ENCODE measurements at places on chromosomes 5 and 9. TPM values are rescaled to one million over a fixed set of nuclear protein-coding genes. Genes with fewer than 3 reads are reported as not detected.

STKLD1 gene
- 0.71 TPM for total RNA-seq

PCDHGA6 gene
- 0.08 TPM for total RNA-seq

PKD2L2 gene
- not detected for total RNA-seq

NTRK2 gene
- 0.05 TPM for total RNA-seq

HEMGN gene
- 1.6 TPM for total RNA-seq

RPP25L gene
- 26.4 TPM for total RNA-seq

GLRA1 gene
- total RNA-seq, result not detected

COL15A1 gene
- total RNA-seq, result 0.37 TPM

SLC25A2 gene
- 0.39 TPM for total RNA-seq

FAM221B gene
- not detected for total RNA-seq

DNA sequence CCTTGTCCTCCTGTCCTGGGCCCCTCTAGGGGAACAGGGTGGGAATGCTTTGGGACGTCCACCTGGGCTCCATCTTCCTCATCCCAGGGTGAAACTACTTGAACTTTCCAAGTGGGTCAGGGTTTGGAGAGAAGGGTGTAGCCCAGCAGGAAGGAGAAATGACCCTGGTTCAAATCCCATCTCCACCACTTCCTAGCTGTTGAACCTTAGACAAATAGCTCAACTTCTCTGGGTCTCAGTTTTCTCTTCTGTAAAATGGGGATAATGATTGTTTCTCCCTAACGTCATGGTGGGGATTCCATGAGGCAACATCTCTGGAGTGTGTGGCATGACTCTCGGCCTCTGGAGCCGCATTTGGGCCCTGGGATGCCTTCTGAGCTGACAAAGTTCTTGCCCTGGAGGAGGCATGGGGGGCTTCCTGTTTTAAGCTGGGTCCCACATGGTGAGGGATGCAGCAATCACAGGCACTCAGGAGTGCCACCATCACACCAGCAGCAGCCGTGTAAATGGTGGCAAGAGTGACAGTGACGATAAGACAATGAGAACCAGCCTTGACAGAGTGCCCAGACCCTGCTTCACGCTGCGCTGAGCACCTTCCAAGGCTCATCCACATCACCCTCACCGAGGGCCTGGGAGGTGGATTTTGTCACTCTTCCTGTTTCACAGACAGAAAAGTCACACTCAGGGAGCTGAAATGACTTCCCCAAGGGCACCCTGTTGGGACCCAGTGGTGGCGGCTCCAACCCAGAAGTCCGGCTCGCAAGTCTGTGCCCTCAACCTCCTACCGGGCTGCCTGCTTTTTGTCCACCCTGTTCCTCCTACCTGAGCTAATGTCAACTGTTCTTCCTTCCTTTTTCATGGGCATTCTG lies 69.5 kb upstream of the IER5L start:
- H3K4me3 ChIP-seq, result no peak overlapping the region
- peaks cover 4% of the 10 kb centered on the region for H3K27me3 ChIP-seq
- peaks cover 5% of the 10 kb centered on the region for H3K4me1 ChIP-seq
- H3K27ac ChIP-seq, result no peak overlapping the region
- DNase-seq, result no peak

DNA sequence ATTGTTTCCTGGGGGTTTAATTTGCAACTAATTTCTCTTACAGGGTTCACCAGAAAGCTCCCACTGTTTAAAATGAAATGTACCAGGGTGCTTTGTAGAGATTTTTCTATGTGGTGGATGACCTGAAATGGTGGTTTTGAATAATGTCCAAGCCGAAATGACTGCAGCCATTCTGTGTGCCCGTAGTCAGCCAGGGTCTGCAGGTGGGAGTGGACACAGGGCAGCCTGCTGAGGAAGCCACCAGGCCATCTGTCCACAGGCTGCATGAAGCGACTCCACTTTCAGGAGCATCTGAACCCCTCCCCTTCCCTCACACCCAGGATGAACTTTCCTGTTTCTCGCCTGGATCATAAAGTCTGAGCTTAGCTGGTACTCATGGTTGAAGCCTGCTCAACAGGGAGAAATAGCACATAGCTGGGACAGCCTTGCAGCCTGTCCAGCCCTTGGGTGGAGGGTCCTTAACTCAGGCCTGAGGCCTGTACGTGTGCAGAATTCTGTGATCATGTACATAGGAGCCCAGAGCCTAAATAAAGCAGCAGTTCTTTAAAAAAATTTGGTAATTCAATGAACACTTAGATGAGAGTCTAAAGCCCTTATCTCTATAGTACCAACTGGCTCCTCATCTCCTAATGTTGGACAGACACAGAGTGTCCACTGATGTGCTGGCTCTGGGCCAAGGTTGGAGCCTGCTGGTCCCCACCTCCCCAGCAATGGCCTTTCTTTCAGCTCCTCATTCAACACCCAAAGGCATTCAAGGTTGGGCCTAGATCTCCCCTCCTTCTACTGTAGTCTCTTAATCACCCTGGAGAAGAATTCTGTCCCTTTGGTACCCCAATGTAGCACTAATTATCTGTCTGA lies 72.8 kb downstream of the SHB start:
- H3K27ac ChIP-seq, result no peak overlapping the region
- H3K4me1 ChIP-seq, result peaks cover 46% of the 10 kb centered on the region
- no peak overlapping the region for H3K4me3 ChIP-seq
- no peaks in the 10 kb centered on the region for H3K27me3 ChIP-seq

DNA sequence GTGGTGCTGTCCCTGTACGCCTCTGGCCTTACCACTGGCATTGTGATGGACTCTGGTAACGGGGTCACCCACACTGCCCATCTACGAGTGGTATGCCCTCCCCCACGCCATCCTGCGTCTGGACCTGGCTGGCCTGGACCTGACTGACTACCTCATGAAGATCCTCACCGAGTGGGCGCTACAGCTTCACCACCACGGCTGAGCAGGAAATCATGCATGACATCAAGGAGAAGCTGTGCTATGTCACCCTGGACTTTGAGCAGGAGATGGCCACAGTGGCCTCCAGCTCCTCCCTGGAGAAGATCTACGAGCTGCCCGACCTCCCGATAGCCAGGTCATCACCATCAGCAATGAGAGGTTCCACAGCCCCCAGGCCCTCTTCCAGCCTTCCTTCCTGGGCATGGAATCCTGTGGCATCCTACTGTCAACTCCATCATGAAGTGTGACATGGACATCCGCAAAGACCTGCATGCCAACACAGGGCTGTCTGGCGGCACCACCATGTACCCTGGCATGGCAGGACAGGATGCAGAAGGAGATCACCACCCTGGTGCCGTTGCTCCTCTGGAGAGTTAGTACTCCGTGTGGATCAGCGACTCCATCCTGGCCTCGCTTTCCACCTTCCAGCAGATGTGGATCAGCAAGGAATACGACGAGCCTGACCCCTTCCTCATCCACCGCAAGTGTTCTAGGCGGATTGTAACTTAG lies 434.2 kb upstream of the RGMB start:
- no peak overlapping the region for H3K27ac ChIP-seq
- no peaks in the 10 kb centered on the region for H3K4me1 ChIP-seq
- H3K27me3 ChIP-seq, result no peaks in the 10 kb centered on the region
- H3K36me3 ChIP-seq, result no peaks in the 10 kb centered on the region
- no peak for DNase-seq

DNA sequence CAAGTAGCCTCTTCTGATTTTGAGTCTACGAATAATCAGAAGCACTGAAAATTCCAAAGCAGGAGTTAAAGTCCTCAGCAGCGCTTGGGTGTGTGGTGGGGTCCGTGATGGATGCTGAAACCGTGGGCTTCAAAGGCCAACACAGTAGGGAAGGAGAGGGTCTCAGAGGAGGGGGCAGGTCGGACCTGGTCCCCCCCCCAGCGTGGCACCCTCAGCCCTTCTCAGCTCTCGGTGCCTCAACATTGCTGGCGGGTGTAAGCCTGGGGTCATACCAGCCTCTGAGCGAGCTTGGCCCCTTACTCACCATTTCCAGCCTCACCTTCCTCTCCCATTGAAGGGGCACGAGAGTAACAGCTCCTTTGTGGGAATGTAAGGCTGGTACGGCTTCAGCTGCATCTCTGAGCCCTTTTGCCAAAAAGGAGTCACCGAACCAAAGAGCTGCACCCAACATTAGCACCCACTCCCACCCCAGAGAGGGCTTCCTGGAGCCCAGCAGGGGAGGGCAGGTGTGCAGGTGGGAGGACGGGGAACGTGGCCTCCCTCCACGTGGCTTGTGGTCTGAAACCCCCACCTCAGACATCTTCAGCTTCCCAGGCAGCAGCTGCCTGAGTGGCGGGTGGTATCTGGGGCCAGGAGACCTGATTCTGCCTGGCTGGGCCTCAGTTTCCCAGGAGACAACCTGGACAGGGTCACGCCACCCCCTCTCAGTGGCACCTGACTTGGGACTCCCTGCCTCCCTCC lies 6.7 kb upstream of the LCN1 start:
- no peaks in the 10 kb centered on the region for H3K36me3 ChIP-seq
- H3K4me3 ChIP-seq, result no peak overlapping the region
- H3K27ac ChIP-seq, result no peak overlapping the region
- peaks cover 23% of the 10 kb centered on the region for H3K27me3 ChIP-seq
- DNase-seq, result no peak

DNA sequence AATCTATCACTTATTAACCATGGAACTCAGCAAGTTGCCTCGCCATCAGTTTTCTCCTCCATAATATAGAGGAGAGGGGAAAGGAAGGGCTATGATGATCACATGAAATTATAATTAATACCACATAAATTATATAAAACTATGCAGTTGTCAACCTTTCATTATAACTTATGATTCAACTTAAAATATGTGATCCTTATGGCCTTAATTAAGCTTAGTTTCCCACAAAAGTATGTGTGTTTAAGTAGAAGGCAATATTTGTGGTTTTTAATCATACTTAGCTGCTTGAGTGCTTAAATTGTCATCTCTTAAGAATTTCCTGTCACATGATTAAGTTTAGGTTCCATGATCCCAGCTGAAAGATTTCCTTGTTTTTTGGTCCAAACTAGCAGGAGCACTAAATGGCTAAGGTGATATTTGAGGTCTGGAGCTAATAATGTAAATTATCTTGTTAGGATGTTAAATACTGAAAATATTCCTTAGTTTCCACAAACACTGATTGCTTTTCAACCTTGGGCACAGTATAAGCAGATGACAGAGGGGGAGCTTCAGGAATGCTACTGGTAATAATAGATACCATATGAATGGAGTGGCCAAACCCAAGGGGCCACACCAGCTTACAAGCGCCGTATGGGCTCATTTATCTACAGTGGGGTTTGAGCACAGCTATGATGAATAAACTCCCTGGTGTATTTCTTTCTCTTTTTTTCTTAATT lies 26.4 kb upstream of the F2R start:
- peaks cover 52% of the 10 kb centered on the region for H3K36me3 ChIP-seq
- no peak overlapping the region for H3K4me3 ChIP-seq
- DNase-seq, result no peak
- no peak overlapping the region for H3K27ac ChIP-seq
- no peaks in the 10 kb centered on the region for H3K27me3 ChIP-seq

- DNase-seq, result no peak
- H3K27ac ChIP-seq, result no peak overlapping the region
- no peaks in the 10 kb centered on the region for H3K36me3 ChIP-seq
- peaks cover 14% of the 10 kb centered on the region for H3K27me3 ChIP-seq
- peaks cover 12% of the 10 kb centered on the region for H3K4me1 ChIP-seq
- H3K4me3 ChIP-seq, result no peak overlapping the region
Observed at GRCh38 chr9:110214586-110215355, 6.8 kb upstream of the C9orf152 start.

GRCh38 chr5:179906795-179907555 lies 722 bp downstream of the TBC1D9B start:
- peaks cover 20% of the 10 kb centered on the region for H3K36me3 ChIP-seq
- H3K27me3 ChIP-seq, result no peaks in the 10 kb centered on the region
- peaks cover 17% of the 10 kb centered on the region for H3K4me1 ChIP-seq

DNA sequence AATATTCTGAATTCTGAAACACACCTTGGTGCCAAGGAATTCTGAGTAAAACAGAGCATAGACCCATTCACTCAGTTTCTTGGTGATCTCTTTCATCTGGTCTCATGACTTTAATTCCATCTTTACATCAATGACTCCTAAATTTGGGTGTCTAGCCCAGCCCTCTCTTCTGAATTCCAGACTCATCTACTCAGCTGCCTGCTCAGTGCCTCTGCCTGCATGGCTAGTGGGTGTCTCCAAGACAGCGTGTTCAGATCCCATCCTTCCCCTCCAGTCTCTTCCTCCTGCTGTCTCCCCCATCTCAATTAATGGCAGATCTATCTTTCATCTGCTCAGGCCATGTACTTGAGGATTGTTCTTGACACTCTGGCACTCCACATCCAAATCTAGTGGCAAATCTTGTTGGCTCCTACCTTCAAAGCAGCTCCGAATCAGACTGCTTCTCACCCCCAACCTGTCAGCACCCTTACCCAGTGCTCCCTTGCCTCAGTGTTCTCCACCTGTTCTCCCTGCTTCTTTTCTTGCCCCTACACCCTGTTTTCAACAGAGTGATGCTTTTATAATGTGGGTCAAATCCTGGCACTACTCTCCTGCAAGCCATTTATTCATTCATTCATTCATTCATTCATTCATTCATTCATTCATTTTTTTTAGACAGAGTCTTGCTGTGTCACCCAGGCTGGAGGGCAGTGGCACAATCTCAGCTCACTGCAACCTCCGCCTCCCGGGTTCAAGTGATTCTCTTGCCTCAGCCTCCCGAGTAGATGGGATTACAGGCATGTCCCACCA lies 5.3 kb downstream of the CAVIN4 start:
- no peak for DNase-seq
- H3K27ac ChIP-seq, result no peak overlapping the region
- no peaks in the 10 kb centered on the region for H3K27me3 ChIP-seq
- H3K36me3 ChIP-seq, result no peaks in the 10 kb centered on the region
- H3K4me3 ChIP-seq, result no peak overlapping the region

GRCh38 chr9:35690614-35691333 lies 1.0 kb upstream of the TPM2 start:
- no peaks in the 10 kb centered on the region for H3K27me3 ChIP-seq
- H3K27ac ChIP-seq, result peak overlapping the region; percentile 67

- H3K4me1 ChIP-seq, result no peaks in the 10 kb centered on the region
- H3K27me3 ChIP-seq, result no peaks in the 10 kb centered on the region
- H3K27ac ChIP-seq, result no peak overlapping the region
Observed at GRCh38 chr5:5584751-5585150, 162.3 kb downstream of the ICE1 start.

DNA sequence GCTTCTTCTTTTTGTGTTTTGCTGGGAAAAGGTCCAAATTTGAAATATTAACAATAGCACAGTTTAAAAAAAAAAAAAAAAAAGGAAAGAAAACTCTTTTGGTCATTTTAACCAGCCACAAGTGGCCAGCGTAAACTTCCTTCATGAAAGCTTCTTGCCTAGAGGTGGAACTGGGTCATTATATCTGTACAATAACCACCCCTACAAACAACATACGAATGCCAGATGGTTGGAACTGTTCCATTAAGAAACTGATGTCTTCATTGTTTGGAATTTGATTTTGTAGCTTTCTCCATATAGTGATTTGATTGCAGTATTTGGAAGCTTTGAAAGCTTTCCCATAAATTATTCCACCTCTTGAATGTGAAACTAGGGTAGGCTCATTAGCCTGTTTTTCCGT lies 18.3 kb upstream of the LPAR1 start:
- H3K27ac ChIP-seq, result no peak overlapping the region
- no peaks in the 10 kb centered on the region for H3K4me1 ChIP-seq
- DNase-seq, result no peak
- H3K4me3 ChIP-seq, result no peak overlapping the region

DNA sequence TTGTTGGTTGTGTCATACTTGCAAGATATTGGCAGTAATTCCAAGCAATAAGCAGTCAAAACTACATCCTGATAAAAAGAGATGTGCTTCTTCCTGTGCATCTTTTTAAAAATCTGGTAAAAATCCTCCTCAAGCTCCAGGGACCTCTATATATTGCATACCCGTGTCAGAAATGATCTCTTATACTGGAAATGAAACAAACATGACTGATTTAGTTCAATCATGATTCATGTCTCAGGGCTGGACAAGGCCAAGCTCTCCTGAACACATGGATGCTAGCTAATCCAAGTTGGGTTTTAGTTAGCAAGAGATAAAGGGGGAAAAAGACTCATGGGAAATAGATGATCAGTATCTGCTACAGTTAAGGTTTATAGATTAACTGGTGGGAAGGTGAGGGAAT lies 69.3 kb downstream of the CCDC192 start:
- H3K4me1 ChIP-seq, result no peaks in the 10 kb centered on the region
- H3K4me3 ChIP-seq, result no peak overlapping the region
- no peaks in the 10 kb centered on the region for H3K36me3 ChIP-seq
